ENCODE measurements at places on chromosomes 7 and 10. TPM values are rescaled to one million over a fixed set of nuclear protein-coding genes. Genes with fewer than 3 reads are reported as not detected.

CFAP58 gene
- total RNA-seq: 0.07 TPM

NPFFR1 gene
- total RNA-seq: 0.05 TPM

SUGCT gene
- 0.40 TPM for total RNA-seq

TAF3 gene
- total RNA-seq: 17.0 TPM

OR13A1 gene
- not detected for total RNA-seq

TRPV5 gene
- total RNA-seq: not detected

All from natural killer cell (primary cell).